ENCODE measurements at places on chromosomes 4 and X.

DNA sequence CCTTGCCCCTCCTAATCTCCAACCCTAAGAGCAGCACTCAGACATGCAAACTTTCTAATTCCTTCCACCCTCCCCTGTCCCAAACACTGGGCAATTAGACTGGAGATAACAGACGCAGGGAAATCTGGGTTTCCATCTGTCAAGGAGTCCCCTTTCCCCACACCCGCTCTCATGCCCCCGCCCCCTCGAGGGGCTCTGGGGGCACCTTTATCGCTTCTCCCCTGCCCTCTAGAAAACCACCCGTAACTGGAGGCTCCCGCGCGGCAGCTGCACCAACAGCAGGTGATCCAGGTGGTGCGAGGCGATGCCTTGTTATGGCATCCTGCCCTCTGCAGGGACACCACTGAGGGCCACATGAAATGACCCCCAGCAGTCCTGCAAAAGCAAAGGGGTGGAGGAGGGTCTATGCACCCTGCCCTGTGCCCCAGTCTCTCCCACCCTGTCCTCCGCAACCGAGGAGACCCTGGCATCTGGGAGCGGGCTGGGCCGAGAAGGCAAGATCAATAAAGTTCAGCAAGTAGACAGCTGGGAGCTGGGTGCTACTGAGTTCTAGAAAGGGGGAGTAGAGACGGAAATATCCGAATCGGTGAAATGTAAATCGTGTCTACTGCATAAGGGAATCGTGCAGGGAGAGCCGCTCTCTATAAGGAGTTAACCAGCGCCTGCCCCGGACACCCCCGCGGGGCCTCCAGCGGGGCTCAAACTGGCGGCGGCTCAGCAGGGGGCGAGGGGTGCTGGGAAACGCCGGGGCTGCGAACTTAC, 1.6 kb downstream of the KCTD8 start:
- no peak for DNase-seq

DNA sequence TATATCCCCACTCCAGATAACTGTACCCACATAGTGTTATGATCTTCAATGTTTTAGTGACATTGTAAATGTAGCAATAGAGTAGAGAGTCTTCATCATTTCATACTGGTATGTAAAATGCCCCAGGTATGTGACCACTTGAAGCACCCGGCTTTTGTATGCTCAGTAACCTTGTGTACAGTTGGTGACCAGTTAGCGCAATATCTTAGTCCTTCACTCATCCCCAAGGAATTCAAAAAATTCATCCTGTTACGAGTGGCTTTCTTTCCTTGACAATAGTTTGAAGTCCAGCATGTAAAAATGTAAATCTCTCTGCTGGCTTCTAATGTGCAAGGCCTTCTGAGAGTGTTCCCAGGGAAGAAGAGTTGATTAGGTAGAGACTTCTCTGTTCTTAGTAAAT, 145.6 kb downstream of the ARX start:
- no peak for DNase-seq

DNA sequence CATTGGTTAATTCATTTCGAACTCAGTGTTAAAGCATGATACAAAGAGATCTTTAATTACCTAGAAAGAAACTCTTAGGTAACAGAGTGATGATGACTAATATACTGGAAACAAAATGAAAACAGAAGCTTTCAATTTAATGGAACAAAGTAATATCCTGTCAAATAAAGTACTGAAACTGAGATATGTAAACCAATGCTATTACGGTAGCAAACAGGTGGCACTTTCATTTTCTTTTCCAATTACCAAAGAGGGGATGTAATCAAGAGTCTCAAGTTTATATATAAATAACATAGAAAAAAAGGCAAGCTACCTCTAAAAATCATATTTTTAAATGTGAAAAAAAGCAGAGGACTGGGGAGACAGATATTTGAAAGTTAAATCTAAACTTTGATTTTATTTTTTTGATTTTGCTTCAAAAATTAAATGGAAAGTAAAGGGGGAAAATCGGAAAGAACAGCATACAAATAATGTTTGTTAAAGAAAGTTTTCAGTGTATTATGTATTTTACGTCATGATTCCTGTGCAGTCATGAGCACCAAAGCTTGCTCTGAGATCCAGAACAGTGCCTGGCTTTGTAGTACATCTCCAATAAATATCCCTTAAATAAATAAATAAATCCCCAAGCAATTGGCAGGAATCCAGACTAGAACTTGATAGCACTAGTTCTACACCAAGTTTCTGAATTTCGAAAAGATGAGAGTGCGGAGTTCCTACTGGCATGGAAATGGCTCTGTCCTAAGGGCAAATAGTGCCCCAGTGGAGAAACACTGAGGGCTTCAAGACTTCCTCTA, 25.0 kb upstream of the RAPGEF2 start:
- DNase-seq, result peak; percentile 55

DNA sequence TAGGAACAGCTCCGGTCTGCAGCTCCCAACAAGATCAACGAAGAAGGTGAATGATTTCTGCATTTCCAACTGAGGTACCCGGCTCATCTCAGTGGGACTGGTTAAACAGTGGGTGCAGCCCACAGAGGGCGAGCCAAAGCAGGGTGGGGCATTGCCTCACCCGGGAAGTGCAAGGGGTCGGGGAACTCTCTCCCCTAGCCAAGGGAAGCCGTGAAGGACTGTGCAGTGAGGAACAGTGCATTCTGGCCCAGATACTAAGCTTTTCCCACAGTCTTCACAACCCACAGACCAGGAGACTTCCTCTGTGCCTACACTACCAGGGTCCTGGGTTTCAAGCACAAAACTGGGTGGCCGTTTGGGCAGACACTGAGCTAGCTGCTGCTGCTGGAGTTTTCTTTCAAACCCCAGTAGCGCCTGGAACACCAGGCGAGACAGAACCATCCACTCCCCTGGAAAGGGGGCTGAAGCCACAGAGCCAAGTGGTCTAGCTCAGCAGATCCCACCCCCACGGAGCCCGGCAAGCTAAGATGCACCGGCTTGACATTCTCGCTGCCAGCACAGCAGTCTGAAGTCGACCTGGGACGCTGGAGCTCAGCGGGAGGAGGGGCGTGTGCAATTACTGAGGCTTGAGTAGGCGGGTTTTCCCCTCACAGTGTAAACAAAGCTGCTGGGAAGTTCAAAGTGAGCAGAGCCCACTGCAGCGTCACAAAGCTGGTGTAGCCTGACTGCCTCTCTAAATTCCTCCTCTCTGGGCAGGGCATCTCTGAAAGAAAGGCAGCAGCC, 84.6 kb downstream of the THOC2 start:
- peak; percentile 43 for DNase-seq

DNA sequence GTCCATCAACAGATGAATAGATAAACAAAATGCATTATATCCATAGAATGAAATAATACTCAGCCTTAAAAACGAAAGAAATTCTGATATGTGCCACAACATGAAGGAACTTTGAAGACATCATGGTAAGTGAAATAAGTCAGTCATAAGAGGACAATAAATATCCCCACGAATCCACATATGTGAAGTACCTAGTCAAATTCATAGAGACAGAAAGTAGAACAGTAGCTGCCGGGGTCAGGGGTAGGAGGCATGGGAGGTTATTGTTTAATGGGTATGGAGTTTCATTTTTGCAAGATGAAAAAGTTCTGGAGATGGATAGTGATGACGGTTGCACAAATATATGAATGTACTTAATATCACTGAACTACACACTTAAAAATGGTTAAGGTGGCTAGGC, 151.6 kb upstream of the MAP3K15 start:
- DNase-seq, result no peak

DNA sequence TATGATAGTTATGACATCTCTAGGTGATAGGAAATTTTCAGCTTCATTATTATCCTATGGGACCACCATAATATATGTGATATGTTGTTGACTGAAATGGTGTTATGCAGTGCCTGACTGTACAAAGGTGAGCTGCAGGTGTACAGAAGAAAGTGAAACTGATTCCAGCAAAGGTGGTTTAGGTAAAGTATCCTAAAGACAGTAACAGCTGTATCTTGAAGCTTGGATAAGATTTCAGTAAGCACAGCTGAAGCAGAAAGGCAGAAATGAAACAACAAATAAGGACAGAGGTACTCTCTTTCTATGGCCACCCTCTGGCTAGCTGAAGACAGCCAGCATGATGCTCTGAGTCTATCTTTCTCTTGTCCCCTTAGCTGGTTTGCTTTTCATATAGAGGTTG, 30.0 kb upstream of the PGK1 start:
- DNase-seq, result no peak

GRCh38 chr4:186946682-186947294, 223.1 kb upstream of the FAT1 start:
- DNase-seq, result peak; percentile 85

- DNase-seq, result no peak
Measured at GRCh38 chrX:125093852-125094251, 225.8 kb upstream of the TEX13C start.

DNA sequence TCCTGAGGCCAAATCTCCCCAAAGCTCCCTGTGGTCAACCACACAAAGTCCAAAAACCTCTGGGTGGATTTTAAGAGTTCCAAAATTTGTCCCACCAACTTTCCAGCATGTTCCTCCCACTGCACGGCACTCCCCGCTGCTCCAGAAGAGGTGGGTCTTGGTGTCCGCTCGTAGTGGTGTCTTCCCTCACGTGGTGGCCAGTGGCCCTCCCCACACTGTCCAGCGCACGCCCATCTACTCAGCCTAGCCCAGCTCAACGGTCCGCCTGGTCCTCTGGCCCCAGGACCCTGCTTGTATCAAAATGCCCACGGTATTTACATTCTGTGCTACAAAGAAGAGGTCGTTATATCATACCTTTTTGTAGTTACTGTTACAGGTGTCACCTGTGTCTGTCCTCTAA, 83.5 kb downstream of the NSUN7 start:
- DNase-seq, result no peak

DNA sequence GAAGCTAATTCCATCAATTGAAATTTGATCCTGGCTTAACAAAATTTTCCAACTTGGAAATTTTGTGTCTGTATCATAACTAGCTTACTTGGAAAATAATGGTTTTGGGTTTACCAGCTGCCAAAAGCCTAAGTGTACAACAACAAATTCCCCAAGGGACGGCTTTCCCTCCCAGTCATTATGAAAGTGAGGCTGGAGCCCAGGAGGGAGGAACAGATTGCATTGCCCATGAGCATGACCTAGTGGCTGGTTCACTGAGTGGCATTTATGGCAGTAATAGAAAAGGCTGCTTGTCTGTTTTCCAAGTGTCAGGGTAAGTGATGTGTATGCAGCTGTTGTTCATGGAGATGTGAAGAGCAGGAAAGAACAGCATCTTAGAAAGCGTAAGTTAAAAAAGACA, 70.8 kb upstream of the HHIP start:
- no peak for DNase-seq
